Omental fat pad (tissue), 4 donors: ENCODE measurements at places on chromosomes 12 and 14. TPM values are rescaled to one million over a fixed set of nuclear protein-coding genes. Genes with fewer than 3 reads are reported as not detected.

DNA sequence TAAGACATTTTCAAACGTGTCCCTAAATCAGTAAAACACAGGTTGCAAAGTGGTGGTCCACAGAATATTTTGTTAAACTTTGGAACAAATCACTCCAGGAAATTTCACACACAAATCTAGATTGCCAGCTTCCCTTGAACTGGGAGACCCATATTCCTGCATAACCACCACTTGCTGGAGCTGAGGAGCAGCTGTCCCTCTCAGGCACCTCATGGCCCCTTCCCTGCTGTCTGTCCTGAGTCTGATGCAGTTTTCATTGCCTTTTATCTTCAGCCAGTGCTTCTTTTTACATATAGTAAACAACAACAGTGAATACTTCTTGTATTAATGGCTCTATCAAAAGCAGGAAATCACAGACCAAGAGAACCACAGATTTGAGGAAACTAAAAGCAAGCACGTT lies 289.3 kb downstream of the MED13L start:
- DNase-seq: no peak

- DNase-seq: no peak
These were observed 17.1 kb downstream of the HELB start for GRCh38 chr12:66319266-66319954.

DNA sequence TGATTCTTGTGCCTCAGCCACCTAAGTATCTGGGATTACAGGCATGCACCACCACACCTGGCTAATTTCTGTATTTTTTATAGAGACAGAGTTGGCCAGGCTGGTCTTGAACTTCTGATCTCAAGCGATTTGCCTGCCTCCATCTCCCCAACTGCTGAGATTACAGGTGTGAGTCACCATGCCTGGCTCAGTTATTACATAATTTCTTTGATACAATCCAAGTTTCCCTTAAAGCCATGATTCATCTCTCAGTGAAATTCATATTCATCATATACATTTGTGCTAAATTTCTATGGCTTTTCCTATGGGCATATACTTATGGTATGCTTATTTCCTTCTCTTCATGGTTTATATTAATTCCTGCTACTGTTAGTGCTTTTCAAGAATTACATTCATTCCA lies 29.1 kb upstream of the PZP start:
- DNase-seq: no peak

DNA sequence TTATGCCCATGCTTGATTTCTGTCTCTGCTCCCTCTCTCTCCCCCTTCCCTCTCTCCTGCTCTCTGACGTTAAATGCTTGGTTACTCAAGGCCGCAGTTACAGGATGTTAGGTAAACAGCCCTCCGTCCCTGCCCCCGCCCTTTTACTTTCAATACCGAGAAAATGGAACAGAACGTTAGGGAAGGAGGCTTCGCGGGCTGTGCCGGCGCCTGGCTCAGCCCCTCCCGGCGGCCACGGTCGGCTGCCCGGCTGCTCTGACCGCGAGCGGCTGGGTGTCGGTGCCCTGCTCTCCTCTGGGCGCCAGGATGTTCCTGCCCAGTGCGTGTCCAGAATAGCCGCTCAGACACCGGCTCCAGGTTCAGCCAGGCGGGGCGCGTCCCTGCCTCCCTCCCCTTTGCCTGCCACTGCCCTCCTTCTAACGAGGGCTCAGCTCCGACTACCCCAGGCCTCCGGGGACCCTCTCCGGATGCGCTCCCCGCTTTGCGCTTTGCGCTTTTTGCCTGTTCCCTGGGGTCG lies 166.1 kb downstream of the ADCK1 start:
- no peak for DNase-seq

Gene OR4N2
- total RNA-seq: not detected

DNA sequence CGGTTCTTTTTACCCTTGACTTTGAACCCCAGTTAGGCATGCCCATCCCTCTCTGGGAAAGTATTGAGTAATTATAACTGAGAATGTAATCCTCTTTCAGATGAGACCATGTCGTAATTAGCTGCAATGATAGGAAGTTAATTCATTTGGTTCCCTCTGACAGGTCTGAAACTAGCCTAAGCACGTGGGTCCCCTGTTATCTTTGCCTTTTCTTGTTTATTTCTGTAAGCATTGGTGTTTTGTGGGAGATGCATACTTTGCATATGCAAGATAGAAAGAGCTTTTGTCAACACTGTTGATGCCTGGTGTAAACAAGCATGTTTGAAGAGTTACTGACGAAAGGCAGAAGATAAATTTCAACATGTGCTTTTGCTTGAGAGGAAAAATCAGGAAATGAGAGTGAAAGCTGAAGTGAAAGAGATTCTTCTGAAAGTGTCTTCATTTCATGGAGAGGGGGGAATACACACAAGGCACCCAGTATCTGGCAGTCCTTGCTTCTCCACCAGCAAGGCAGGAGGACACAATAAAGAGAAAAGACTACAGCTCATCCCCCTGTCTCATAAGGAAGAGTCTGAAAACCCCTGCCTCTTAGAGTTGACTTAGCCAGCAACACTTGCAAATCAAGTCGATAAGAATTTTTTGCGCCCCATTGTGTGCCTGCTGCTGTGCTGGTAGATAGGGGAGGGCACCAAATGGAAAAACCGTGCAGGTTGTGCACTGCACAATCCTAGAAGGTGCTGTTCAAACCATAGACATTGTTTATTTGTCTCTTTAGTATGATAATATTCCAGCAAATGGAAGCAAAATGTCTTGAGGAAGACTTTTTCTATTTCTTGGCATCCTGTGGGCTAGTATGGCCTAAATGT lies 77.8 kb downstream of the SLC24A4 start:
- no peak for DNase-seq

DNA sequence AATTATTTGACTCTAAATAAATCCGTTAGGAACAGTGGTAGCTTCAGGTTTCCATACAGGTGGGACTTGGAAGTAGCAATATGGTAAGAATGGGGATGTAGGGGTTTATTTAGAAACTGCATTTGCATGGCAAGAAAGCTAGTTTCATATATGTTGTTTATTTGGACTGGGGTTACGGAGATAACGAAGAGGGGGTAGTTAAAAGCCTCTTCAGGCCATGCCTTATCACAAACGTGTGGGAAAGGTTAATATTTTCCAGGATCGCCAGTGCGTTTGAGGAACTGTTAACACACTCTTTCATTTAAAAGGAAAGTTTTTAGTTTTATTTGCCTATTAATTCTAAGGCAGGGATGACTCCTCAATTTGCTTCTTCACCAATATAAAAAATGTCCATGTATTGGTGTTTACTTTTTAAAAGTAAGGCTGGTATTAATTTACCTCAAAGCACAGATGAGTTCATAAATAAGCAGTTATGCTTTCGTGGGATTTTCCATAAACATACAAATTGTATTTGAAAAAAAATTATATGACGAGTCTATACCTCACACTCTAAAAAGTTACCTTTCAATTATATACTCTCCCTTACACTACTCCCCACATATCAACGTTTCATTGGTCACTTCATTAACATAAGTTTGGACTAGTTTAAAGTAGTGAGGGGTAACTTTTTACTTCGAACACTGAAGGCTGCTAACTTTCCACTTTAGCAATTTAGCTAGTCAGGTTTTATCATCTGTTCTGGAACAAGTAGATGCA lies 814 bp downstream of the RAB2B start:
- no peak for DNase-seq

GRCh38 chr14:50320283-50320682 lies 8.2 kb downstream of the DMAC2L start:
- no peak for DNase-seq

DNA sequence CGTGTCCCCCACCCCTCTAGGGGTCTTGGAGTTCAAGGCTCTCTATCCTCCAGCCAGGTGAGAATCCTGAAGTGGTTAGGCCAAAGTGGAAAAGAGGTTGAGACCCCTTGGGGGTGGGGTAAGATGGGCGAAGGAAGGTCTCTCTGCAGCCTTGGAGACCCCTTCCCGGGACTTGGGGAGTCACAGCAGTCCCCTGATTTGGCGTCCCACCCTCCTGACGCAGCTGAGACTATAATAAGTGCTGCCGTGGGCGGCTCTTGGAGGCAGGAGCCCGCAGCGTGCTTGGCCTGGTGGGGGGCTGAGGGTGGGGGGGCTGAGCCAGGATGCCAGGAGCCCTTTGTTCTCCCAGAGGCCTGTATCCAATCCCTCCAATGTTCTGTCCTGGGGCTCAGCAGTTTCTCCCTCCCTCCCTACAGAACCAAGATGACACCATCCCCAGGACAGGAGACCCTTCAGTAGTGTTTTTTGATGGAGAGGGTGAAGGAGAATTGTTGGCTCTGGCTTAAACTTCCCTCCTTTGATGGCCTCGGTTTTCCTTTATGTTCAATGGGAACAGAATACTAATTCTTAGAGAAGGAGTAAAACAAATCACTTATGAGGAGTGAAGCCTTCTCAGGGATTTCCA lies 1.5 kb upstream of the AGAP2 start:
- no peak for DNase-seq

- no peak for DNase-seq
These were observed 97.2 kb upstream of the TMEM260 start for GRCh38 chr14:56482310-56482911.

- DNase-seq: no peak
These were observed 89.6 kb downstream of the FBXW8 start for GRCh38 chr12:117000316-117000715.

Gene SLC16A7
- 127 TPM for total RNA-seq

DNA sequence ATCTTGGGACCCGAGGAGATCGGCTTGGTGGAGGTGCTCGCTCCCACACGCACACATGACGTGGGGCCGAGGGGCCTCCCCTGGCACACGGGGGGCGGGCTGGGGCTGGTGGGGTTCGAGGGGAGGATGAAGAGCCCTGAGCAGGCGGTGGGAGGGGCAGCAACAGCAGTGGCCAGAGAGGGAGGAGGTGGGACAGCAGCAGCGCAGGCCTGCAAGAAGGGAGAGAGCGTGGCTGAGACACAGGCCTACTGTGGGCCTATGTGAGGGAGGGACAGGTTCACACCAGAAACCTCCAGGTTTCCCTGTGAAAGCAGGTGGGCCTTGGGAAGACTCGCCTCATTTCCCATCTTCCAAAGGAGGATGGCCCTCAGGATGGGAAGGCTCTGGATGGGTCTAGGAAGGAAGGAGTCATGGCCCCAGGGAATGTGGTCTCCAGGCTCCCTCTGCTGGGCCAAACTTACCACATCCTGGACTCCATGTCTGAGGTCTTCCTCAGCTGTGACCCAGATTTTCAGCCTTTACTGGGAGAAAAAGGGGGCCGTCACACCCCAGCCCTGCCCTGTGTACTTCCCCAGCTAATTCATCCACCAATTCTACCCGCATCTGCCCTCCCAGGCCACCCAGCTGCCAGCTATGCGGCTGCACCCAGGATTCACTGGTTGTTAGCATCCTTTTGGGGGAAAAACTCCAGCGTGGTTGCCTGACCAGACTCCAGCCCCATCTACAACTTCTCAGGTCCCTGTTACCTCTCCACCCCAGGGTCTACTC lies 2.8 kb downstream of the PIANP start:
- no peak for DNase-seq

- DNase-seq: no peak
These were observed 31.5 kb downstream of the RASSF9 start for GRCh38 chr12:85804663-85805062.

GRCh38 chr12:93373961-93374656 lies 3.6 kb upstream of the NUDT4 start:
- no peak for DNase-seq

GRCh38 chr12:56873382-56873781 lies 60.8 kb downstream of the SDR9C7 start:
- no peak for DNase-seq

- DNase-seq: no peak
These were observed 12.7 kb downstream of the SPTLC2 start for GRCh38 chr14:77603654-77604255.
